ENCODE measurements at places on chromosomes 3 and 15.

DNA sequence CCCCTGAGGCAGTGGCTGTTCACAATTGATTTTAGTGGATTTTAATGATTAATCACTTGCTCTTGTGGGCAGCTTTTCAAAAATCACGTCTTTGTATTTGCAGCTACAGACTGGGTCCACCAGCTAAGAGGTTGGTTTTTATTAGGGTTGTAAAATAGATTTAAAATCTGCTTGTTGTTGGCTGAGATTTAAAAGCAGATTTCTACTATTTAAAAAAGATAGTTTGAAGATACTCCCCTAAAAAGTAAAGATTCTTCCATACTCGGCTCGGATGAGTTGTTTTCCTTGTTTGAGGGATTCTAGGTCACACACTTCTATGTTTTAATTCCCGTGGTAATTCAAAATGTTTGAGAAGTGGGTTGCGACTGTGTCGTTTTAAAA is 1.7 kb downstream of the KLHL24 start:
- no peak for DNase-seq

- no peak for DNase-seq
These were observed 79.3 kb upstream of the SNRPA1 start for GRCh38 chr15:101374326-101374725.

GRCh38 chr3:43733459-43734384 is 43.0 kb downstream of the ABHD5 start:
- no peak for DNase-seq

- DNase-seq, result no peak
These were observed 163.1 kb downstream of the PLCL2 start for GRCh38 chr3:17047894-17048293.

GRCh38 chr3:119697394-119697793 is 5.4 kb upstream of the CFAP91 start:
- DNase-seq, result no peak

- no peak for DNase-seq
These were observed 295.5 kb downstream of the RPLP1 start for GRCh38 chr15:69748131-69748530.

GRCh38 chr15:48796930-48797329 is 13.9 kb downstream of the CEP152 start:
- DNase-seq, result no peak

GRCh38 chr3:64530434-64531049 is 157.3 kb downstream of the ADAMTS9 start:
- DNase-seq, result peak; percentile 79

DNA sequence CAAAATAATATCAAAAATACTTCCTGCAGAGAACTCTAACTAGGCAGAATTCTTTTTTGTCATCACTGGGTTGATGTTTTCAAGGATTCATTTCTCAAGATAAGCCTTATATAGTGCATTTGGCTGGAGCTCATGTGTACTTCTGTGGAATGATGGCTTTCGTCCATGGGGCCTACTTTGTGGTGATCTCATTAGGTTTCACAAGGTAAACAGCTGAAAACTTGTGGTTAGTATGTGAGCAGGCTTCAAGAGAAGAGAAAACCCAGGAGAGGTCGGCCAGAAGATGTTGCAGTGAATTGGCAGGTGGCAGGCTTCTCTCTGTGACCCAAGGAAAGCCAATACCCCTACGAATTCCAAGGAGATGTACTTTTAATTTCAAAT is 121.4 kb upstream of the PHLDB2 start:
- no peak for DNase-seq

DNA sequence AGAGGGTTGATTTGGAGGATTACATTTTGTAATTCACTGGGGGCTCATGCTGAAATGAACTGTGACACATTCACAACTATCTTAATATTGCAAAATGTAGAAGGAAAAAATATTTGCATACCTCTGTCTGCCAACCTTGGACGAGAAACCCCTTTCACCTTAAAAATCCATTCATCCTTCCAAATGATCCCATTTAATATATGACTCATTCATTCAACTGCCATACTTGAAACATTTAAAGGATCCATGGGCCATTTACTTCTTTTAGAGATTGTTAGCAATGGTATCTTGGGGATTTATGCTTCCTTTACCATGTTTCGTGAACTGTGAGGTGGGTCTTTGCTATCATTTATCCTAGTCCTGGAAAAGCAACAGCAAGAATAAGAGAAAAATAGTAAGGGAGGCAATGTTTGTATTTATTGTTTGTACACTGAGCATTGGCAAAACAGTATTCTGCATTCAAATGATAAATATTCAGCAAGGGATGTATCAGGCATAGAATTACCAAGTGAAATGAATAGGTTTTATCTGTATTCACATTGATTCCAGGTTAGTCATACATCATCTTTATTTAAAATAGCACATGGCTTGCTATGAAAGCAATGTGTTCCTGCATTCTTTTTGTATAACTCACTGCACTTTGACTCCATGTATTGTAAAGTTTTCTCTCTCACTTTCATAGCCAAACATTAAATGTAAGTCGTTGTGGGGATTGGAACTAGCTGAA is 378.1 kb downstream of the NSUN3 start:
- no peak for DNase-seq

DNA sequence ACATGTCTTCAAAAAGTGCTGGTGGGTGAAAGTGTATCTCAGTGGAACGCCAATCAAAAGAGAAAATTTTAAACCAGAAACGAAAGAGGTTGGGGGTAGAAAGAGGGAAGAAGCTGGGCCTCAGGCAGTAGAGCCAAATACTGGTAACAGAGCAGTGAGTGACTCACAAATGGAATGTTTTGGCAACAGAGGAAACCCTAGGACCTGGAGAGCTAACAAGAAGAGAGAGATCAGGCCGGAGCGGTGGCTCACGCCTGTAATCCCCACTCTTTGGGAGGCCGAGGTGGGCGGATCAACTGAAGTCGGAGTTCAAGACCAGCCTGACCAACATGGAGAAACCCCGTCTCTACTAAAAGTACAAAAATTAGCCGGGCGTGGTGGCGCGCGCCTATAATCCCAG is 450.8 kb upstream of the NAALADL2 start:
- DNase-seq, result no peak

- no peak for DNase-seq
These were observed 1.4 kb upstream of the PDHB start for GRCh38 chr3:58434990-58435389.

Measured in left kidney (tissue), 8 donors.